ENCODE measurements at places on chromosomes 5 and 9.

GRCh38 chr5:83475935-83476814 lies 4.6 kb downstream of the VCAN start:
- no peak for DNase-seq

- DNase-seq, result no peak
These were observed 68.3 kb downstream of the FGF1 start for GRCh38 chr5:142617416-142618129.

DNA sequence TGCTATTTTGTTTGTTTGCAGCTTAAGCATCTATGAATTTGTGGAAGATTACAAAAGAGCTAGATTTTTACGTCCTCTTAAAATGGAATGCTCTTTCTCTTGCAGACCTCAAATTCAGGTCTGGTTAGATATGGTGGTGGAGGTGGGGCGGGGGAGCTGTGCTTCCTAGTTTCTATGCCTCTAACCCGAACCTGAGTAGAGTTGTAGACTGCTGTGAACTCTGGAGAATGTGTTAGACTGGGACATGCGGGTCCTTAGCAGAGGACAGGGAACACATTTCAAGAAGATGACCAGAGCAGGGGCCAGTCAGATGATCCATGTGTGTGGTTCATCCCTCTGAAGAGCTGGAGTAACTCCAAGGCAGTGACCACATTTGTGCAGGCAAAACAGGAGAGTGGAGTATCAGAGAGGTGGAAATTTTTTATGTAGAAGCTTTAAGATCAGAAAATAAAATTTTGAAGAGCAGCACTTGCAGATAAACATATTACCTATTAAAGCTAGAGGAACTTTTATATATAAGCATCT lies 154.9 kb downstream of the FAM174A start:
- DNase-seq, result no peak

DNA sequence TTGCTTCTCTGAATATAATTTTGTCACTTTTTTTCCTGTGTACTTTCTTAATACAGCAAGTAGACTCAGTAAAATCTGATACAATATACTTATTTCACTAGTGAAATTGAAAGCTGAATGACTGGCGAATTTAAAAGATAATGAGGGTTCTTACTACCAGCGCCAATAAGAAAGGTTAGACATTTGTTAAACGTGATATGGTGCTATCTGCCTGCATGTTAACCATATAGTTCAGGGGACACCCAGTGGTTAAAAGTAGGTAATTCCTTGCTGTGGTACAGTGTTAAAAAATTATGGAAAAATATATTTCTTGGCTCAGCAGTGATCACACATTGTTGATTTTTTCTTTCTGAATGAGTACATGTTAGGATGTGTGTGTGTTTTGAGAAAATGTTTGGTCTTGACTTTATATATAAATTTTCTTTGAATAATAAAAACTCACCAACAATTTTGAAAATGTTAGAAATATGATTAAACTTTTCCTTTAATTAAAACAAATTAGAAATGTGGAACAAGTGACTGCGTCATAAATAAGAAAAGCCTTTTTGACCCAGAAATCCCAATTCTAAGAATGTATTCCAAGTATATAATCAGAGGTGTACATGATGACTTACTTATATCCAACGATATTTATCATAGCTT lies 25.8 kb downstream of the CAST start:
- no peak for DNase-seq

GRCh38 chr5:139796061-139796806 lies 626 bp downstream of the PSD2 start:
- no peak for DNase-seq

GRCh38 chr5:145800181-145800580 lies 35.0 kb downstream of the PRELID2 start:
- DNase-seq, result no peak

GRCh38 chr5:944992-945685 lies 52.5 kb downstream of the TRIP13 start:
- no peak for DNase-seq

DNA sequence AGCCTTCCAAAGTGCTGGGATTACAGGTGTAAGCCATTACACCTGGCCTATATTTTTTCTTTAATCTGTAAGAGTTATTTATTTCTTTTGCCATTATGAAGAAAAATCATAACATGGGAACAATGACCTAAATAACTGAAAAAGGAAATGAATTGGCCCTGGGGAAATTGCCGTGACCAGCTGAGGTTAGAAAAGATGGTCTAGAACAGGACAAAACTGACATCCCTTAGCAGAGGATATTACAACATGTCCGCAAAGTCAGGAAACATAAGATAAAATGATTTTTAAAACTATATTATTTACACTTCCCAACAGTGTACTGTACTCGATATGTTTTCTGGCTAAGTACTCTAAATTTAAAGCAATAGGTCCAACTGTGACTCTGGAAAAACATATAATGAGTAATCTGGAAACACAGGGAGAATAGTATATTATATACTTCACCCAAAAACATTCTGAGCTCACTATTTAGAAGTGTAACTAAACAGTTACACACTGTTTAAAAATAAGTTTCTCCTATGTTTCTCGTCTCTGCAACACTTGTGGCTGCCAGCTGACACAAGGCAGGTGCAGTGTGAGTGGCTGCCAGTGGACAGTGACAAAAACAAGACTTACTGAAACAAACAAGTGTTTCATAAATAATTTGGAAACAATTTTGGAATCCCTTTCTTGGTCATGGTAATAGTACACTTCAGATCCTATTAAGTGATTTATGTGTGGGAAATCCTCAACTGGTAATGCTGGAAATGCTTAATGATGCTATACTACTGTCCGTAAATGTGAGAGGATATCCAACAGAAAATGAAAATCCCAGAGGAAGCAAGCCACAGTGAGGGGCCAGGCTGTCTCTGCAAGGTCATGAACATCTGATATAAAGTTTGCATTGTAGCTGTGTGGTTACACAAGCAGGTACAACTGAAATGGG lies 69.1 kb downstream of the C9orf85 start:
- no peak for DNase-seq

DNA sequence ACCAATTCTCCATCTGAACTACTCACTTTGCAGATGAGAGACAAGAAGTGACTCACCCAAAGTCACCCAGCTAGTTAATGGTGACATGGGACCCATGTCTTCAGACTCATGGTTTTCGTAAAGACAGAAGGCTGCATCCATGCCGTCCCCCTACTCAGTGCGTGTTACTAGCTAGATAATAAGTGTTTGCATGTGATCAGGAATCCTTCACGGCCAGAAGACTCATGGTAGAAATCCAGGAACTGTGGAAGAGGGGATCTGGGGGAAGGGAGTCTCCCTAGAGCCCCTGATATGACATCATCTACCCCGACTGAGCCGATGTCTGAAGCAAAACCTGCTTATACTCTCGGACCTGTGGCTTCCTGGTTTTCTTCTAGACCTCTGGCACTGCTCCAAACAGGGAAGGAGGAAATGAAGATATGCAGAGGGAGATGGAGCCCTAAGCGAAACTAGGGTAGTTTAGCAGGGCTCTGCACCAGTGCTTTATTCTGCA lies 3.3 kb downstream of the RNF183 start:
- no peak for DNase-seq

DNA sequence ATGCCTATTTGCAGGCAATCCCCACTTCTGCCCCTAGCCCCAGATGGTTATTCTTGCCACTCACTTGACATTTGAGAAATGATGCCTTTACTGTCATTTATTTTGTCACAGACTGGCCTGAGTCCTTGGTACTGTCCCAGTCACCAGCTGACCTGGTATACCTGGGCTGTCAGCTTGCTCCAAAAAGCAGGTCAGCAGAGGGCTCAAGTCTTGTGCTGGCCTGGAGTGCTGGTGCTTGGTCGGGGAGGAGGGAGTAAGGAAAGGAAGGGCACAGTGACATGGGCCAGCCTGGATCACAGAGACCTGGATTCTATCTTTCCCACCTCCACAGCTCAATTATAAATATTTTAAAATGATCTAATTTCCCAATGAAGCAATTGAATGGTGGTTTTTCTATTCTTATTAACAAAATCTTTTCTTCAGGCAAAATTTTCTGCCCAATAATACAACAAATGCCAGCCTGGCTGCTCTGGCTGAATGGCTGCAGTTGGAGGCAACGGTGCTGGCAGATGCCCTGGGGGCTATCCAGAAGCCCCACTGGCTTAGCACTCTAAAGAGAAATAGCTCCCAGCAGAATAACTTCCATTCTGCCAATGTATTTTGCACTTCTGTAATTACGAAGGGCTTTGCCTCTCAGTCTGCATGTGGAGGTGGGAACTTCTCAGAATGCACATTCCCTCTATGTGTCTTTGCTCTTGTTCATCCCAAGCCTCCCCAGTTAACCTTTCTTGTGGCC lies 160.6 kb downstream of the GADD45G start:
- DNase-seq, result no peak

DNA sequence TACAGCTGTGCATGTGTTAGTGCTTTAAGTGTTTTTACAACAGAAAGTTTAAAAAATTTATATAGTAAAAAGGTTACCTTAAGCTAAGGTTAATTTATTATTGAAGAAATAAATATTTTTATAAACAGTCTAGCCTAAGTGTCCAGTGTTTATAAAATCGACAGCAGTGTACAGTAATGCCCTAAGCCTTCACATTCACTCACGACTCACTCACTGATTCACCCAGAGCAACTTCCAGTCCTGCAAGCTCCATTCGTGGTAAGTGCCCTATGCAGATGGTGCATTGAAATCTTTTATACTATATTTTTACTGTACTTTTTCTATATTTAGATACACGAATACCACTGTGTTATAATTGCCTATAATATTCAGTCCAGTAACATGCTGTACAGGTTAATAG lies 159.1 kb downstream of the ROR2 start:
- no peak for DNase-seq

DNA sequence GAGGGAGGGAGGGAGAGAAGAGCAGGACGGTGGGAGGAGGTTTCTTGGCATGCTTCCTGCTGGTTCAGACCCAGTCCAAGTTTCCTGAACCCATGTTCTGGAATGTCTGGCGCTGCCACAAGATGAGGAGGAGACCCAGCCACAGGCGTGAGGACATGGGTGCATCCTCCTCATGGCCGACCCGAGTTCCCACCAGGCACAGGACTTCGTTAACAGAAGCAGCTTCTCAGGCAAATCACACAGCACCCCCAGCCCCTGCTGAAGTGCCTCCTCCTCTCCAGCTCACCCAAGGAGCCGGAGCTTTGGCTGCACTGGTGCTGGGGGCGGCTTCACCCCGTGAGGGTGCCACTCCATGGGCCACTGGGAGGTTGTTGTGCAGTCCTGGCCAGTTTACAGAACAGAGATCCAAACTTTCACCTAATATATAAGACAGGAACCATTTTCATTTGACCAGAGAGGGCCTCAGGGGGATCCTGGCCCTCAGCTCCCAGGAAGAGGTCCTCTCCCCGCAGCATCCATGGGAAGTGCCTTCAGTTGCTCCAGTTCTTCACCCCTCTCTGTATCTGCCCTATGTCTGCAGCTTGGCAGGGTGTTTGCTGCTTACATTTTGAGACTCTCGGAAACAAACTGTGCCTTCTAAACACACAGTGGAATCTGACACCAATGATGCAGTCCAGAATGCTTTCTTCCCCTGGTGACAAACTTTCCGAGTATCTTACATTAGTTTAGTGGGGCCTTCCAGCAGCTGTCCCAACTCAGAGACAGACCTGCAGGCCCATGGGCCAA lies 10.2 kb upstream of the NKD2 start:
- DNase-seq, result no peak

GRCh38 chr5:77957-78804 lies 13.8 kb upstream of the PLEKHG4B start:
- DNase-seq, result no peak

- no peak for DNase-seq
These were observed 51.0 kb upstream of the FYB1 start for GRCh38 chr5:39270225-39270848.

GRCh38 chr9:98191181-98191608 lies 1.2 kb downstream of the CORO2A start:
- no peak for DNase-seq

DNA sequence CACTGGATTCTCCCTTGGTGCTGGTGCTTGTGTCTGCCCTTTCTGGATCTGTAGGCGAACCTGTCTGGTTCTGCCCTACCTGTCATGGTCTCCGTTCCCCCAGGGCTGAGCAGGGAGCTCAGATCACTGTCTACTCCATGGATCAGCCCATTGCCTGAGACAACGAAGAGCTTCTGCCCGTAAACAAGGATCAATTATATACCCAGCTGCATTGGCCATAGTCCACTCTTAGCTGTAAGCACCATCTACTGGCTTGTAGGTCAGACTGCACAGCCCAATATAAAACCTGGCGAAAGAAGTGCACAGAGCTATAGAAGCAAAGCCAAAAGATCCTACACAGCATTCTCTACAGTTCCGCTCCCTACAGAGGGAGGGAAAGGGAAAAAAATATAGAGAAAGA lies 181.5 kb upstream of the RPS23 start:
- DNase-seq, result no peak

- no peak for DNase-seq
These were observed 122.4 kb upstream of the NR5A1 start for GRCh38 chr9:124629600-124629999.

GRCh38 chr5:109690242-109690974 lies 681 bp downstream of the MAN2A1 start:
- DNase-seq, result peak; percentile 26

- no peak for DNase-seq
These were observed 22.7 kb upstream of the UBLCP1 start for GRCh38 chr5:159240301-159240870.

- no peak for DNase-seq
These were observed 67.9 kb upstream of the RXRA start for GRCh38 chr9:134258332-134258731.

GRCh38 chr5:159415301-159415937 lies 85.1 kb upstream of the IL12B start:
- no peak for DNase-seq

DNA sequence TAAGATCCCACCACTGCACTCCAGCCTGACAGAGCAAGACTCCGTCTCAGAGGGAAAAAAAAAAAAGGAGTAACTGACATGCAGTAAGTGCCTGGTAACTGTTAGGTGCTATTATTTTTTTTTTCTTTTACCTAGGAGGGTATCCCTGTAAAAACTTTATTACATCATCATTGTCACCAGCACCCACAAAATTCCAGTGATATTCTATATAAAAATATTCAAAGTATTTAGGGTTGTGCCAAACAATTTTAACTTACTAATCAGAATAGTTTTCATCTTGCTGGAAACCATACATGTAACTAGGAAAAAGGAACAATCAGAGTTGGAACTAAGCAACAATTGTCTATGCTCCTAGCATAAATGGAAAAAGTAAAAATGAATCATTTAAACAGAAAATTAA lies 112.4 kb downstream of the SSBP2 start:
- DNase-seq, result no peak

DNA sequence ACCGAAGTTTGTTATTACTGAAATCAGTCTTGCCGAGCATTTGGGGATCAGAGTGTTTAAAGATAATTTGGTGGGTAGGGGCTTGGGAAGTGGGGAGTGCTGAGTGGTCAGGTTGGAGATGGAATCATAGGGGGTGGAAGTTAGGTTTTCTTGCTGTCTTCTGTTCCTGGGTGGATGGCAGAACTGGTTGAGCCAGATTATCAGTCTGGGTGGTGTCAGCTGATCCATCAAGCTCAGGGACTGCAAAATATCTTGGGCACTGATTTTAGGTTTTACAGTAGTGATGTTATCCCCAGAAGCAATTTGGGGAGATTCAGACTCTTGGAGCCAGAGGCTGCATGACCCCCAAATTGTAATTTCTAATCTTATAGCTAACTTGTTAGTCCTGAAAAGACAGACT lies 5.4 kb upstream of the ANKRD31 start:
- no peak for DNase-seq

- DNase-seq, result no peak
These were observed 182.5 kb downstream of the EDIL3 start for GRCh38 chr5:84202136-84202535.

GRCh38 chr5:14212838-14213237 lies 69.7 kb downstream of the TRIO start:
- no peak for DNase-seq
